Activated CD4-positive, alpha-beta T cell treated with anti-CD3 and anti-CD28 coated beads, Interleukin-2, amount 10 ng/mL, durations not matched to agents 7 days and 5 days (primary cell): ENCODE measurements at places on chromosomes 5 and 9. TPM values are rescaled to one million over a fixed set of nuclear protein-coding genes. Genes with fewer than 3 reads are reported as not detected.

The APBA1 gene
- total RNA-seq = 2.3 TPM

The RANBP3L gene
- not detected for total RNA-seq

The FOXD4L4 gene
- total RNA-seq = 0.37 TPM

DNA sequence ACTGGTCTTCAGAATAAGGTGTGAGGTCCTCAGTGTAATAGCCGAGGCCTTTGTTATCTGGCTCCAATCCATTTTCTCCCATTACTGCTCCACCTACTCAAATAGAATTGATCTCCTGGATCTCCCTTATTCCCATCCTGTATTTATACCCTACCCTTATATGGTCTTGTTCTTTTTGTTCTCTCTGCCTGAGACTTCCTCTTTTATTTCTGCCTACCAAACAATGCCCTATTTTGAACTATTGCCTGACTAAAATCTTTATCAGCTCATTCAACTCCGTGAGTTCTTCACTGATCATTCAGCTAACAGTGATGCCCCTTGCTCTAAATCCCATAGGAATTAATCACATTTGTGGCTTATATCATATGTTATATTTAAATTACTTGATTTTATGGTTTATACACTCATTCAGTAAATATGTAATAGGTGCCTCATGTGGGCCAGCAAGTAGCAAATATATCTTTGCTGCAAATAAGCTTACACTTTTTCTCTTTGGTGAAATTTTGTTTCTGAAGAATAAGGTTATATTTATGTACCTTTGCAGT lies 417.5 kb upstream of the MEF2C start:
- no peak for DNase-seq

DNA sequence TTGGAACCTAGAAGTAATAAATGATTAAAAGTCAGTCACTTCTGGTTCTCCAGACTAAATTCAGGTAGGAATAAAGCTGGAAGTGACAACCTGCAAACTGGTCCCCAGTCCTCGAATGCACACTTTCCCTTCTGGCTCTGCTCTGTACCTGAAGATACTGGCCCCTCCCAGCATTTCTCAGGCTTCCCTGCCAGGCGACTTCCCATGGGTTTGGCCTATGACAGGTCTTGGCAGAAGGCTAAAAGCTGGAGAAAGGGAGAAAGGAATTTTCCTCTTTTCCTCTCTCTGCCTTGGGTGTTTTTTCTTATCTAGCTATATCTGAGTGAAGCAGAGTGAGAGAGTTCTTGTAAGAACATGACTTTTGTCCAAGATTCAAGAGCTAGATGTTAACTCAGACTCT lies 1005.7 kb downstream of the DTWD2 start:
- no peak for DNase-seq

- DNase-seq = no peak
Measured at GRCh38 chr9:42386477-42386876, 203.0 kb downstream of the SPATA31A6 start.

- DNase-seq = no peak
Measured at GRCh38 chr5:156053056-156053455, 273.9 kb upstream of the SGCD start.

GRCh38 chr9:34371886-34372466 lies 4.7 kb downstream of the MYORG start:
- DNase-seq = no peak

GRCh38 chr9:38286766-38287165 lies 105.7 kb upstream of the ALDH1B1 start:
- DNase-seq = no peak

GRCh38 chr9:21964925-21965385 lies 29.2 kb downstream of the CDKN2A start:
- DNase-seq = peak; percentile 54

DNA sequence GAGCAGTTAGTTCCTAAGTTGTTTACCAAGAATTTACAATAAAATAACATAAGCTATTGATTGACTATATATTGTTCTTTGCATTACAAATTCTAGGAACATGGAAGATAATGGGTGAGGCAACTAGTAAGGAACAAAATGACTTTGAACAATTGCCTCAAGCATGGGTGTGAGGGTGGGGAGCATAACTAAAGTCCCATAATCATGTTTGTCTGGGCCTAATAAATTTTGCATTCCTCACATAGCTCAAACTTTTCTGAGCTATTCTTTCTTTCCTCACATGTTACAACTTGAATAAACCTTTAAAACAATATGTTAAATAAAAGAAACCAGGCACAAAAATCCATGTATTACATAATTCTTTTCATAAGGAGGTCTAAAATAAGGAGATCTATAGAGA lies 1066.1 kb downstream of the NR2F1-AS1 start:
- no peak for DNase-seq
